Stimulated activated CD8-positive, alpha-beta memory T cell treated with anti-CD3 and anti-CD28 coated beads, Interleukin-15, amount 100 ng/mL, for 24 hours (primary cell): ENCODE measurements at places on chromosomes 4 and X.

GRCh38 chr4:8297141-8297601 is 27.6 kb downstream of the HTRA3 start:
- no peak for DNase-seq

DNA sequence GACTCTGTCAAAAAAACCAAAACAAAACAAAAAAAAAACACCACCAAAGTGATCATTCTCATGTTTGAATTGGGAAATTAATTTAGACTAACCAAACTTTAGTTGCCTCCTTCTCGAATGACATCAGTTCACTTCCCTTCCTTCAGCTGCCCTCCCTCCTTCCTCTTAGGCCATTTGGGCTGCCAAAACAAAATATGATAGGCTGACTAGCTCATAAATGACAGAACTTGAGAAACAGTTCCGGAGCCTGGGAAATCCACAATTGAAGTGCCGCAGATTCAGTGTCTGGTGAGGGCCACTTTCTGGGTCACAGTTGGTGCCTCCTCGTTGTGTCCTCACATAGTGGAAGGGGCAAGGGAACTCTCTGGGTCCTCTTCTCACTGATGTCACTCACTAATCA is 16.1 kb upstream of the WAS start:
- no peak for DNase-seq

DNA sequence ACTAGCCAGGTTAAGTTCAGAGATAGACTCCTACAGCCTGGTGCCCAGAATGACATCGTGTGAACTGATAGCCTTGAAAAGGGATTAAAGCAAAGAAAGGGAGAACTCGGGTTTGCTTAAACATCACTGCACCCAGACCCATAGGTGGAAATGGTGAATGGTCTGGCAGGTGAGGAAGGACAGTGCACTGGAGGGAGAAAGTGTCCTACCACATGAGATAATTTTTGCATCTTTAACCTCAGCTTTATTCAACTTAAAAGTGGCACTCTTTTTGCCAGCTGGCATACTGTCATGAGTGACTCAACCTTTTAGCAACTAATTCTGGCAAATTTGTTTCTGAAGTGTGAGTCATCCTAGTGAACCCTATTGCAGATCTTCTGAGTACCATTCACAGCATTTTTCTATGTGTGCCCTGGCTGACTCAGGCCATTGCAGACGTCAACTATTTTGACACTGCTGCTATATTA is 53.0 kb upstream of the DAPP1 start:
- no peak for DNase-seq

GRCh38 chr4:123477711-123478209 is 81.2 kb downstream of the SPRY1 start:
- no peak for DNase-seq

- no peak for DNase-seq
Observed at GRCh38 chrX:110043506-110043905, 40.6 kb downstream of the TMEM164 start.

DNA sequence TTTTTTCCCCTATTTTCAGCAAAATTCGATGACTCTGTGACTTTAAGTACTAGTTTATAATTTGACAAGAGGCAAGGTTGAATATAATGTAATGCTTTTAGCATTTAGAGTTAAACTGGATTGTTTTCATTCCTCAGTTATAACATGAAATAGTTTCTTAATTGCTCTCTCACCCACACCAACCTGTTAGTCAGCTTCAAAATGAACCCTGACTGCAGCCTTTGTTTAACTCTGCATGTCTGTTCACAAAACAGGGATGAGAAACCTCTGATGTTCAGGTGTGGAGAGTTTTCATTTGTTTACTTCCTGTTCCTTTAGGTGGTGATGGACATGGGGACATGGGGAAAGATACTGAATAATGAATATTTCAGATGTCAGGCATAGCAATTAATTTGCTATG is 49.9 kb upstream of the MND1 start:
- no peak for DNase-seq

- DNase-seq: no peak
Observed at GRCh38 chr4:124650614-124651013, 61.9 kb downstream of the ANKRD50 start.

DNA sequence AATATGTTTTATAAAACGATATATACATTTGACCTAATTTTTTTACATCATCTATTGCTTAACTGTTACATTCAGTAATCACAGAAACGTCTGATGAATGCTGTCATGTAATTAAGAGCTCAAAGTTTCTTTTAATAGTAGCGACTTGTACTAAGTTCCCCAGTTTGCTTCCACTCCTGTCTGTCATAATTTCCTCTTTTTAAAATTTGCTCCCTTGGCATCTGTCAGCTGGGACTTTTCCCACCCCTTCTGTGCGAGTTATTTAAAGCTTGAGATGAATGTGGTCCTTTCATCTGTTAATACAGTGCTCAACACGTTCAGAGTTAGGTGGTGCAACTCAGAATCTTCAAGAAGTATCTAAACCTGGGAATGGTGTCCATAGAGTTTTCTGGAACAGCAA is 1.2 kb downstream of the RAP1GDS1 start:
- no peak for DNase-seq

- DNase-seq: peak; percentile 1
Observed at GRCh38 chrX:49001521-49002090, 458 bp downstream of the GRIPAP1 start.

DNA sequence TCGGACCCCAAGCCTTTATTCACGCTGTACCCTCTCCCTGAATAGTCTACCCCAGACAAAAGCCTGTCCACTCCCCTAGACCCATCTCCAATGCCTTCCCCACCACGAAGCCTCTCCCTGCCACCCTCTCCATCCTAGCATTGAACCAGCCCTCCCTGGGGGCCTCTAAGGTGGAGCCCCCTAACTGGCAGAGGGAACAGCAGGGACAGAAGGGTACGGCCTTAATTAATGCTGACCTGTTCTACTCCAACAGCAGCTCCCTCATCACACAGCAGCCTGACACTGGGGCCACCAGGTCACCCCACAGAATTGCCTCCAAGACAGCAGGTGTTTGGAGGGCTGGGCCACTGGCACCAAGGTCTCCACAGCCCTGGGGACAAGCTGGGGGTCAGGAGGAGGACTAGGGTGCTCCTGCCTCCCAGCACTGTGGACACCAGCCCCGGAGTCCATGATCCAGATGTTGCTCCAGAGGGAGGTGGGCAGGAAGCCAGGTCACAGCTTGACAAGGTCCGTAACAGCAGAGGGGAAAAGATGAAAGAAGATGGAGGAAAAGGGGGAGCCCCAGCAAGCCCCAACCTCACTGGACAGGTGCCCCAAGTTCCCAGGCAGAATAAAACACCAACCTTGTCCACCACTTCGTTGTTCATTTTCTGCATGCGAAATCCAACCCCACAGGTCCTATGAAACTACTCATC is 3.7 kb downstream of the CRMP1 start:
- DNase-seq: no peak

- no peak for DNase-seq
Observed at GRCh38 chr4:144715230-144715629, 69.3 kb downstream of the HHIP start.

DNA sequence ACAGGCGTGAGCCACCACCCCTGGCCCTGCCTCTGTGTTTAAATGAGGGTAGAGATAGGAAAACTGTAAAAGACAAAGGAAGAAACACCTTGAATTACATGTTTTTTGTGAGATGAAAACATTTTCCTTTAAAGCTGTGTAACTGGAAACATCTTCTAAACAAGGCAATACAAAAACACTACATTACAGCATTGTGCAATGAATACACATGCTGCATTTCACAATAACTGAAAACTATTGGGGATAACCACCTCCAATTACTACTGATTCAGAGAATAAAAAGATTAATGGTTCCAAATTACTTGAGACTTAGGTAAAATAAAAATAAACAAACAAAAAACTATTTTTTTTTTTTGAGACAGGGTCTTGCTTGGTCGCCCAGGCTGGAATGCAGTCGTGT is 7.6 kb upstream of the OGT start:
- DNase-seq: no peak

DNA sequence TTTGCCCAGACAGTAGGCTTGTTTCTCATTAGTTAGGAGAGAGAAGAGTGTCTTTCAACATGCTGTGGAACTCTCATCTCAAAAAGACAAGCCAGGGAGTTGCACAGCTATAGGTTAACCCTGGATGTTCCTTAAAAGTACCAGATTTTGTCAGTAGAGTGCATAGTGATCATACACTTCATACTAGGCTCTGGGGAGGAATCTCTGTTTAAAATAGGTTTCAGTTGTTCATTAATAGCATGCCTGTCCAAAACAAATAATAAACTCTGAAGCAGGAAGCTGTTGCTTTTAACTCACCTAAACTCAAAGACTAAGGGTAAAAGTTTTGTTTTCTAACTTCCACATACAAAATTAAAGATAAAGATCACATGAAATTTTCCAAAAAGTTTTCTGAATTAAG is 1948.4 kb downstream of the C4orf33 start:
- no peak for DNase-seq

- DNase-seq: no peak
Observed at GRCh38 chr4:184306949-184307348, 89.3 kb upstream of the ENPP6 start.

DNA sequence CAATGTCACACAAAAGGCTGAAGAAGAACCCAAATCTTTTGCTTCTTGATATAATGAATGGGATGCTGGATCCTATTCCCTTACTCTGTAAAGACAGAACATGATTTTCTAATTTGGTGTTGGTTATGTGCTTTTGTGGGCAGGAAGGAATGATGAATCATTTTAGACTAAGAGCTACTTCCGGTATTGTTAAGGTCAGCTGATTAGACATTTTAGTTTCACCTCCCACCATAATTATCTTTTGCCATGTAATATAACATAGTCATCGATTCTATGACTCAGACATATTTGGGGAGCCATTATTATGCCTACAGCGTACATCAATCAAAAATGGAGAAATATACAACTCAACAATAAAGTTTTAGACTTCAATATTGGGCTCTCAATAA is 265.3 kb downstream of the ZNF674 start:
- no peak for DNase-seq

GRCh38 chr4:72846280-72847111 is 223.0 kb downstream of the COX18 start:
- no peak for DNase-seq

DNA sequence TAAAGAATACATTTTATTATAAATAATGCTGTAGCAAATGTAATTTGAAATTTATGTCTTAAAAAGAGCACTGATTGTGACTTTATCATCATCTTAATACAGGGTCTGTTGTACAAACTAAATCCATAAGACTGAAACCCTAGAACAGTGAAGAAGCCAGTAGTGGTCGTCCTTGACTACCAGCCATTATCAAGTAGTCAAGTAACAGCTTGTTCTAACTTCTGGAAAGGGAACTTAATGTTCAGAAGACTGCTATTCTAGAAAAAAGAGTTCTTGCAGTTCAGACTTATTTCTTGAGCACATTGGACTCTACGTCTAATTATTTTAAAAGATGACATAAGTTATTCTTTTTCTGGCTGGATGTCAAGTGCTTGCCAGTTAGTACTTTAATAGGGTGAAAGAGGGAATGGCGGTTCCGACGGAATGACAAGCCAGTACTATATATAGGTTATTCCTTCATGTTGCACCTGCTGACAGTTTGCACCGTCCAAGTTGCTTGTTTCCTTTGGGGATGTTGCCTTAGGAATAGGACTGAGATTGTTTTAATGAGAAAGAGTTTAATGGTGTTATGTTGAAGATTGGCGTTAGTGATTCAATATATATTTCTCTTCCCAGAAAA is 109.9 kb downstream of the RAPGEF2 start:
- no peak for DNase-seq

DNA sequence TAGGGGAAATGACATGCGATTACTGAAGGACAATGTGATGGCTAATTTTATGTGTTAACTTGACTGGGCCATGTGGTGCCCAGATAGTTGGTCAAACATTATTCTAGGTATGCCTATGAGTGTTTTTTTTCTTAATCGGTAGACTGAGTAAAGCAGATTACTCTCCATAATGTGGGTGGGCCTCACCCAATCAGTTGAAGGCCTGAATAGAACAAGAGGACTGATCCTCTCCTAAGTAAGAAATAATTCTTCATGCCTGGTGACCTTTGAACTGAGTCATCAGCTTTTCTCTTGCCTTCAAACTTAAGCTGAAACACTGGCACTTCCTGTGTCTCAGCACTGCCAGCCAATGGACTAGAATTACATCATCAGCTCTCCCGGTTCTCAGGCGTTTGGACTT is 164.0 kb upstream of the FGF13 start:
- DNase-seq: no peak

DNA sequence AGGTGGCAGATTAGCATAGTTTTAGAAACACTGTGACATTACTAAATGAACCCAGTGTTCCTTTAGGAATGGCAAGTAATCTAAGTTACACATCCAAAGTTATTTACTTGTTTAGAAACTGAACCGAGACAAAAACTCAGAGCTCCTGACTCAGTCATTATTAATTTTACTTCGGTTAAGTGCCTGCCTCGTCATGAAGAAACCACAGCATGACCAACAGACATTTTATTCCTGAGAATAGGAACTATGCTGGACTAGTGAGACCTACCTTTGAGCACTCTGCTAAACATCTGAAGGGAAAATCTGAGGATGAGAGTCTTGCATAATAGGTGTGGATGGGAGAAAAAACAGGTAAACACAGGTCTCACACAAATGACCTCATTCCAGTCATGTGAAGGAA is 2.5 kb downstream of the BEX1 start:
- DNase-seq: no peak

DNA sequence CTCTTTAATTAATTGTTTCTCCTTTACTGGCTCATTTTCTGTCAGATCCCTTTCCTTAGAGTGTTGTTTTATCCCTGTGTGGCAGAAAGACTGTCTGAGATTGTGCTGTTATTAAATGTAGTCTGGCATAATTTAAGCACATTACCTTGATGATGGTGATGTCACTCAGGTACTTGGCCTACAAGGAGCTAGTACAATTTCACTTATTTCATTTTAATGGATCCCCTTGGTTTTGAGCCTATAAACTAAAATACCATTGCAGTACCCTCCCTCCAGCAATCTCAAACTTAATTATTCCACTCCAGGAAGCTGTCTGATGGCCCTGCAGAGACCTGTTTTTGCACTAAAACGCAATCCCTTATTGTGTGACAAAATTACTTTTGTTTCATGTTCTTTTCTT is 968.6 kb downstream of the ADGRL3 start:
- DNase-seq: no peak

- no peak for DNase-seq
Observed at GRCh38 chrX:36947214-36947613, 61.0 kb upstream of the FAM47C start.

DNA sequence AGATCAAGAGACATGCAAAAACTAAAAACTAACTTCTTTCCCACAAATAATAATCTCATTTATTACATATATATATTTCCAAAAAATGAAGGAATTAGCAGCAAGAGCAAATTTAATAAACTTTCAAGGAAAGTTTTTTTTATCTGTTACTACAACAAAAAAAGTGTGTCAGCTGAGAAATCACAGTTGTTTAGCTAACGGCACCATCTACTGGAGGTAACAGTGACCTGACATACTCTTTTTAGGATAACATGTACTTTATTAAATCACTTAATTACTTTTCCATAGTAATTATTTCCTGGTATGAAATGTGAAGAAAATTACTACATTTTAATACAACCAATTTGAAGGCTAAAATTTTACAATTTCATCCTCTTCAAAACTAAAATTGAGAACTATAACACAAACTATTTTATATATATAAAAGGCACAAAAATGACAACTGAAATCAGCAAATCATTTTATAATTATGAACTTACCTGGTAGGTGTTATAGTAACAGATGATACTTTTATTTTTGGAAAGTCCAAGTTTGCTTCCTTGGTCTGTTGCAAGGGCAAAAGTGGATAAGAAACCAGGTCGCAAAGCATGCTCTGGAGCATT is 9.1 kb downstream of the LAMTOR3 start:
- no peak for DNase-seq
